Hepatocyte (in vitro differentiated cells): ENCODE measurements at places on chromosomes 7 and 10.
A peak's percentile ranks its signal among the peaks of the same experiment; 100 is the strongest.

- H3K4me1 ChIP-seq: peaks cover 36% of the 10 kb centered on the region
- no peaks in the 10 kb centered on the region for H3K27me3 ChIP-seq
- H3K36me3 ChIP-seq: no peaks in the 10 kb centered on the region
- no peak for DNase-seq
Measured at GRCh38 chr10:77907900-77908717, 18.4 kb downstream of the DLG5 start.

DNA sequence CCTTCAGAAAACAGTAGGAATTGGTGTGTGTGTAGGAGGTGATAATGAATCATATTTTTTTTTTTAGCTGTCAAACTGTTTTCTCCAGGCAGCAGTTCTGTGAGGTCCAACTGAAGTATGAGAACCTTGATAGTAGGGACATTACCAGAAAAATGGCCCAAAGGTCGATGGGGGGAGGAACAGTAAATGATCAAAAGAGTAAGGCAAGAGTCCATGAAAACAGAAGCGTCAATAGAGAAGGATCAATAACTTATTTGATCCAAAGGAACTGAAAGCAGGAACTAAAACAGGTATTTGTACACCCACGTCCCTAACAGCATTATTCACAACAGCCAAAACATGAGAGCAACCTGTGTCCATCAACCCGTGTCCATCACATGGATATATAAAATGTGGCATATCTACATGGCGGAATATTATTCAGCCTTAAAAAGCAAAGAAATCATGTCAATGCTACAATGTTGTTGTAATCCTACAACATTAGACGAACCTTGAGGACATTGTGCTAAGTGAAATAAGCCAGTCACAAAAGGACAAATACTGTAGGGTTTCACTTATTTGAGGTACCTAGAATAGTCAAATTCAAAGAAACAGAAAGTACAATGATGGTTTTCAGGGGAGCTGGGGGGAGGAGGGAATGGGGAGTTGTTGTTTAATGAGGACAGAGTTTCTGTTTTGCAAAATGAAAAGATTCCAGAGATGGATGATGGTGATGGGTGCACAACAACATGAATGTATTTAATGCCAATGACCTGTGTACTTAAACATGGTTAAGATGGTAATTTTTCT is 214.0 kb upstream of the KLF14 start:
- no peak for DNase-seq
- H3K4me1 ChIP-seq: no peaks in the 10 kb centered on the region
- H3K27ac ChIP-seq: no peak overlapping the region
- no peaks in the 10 kb centered on the region for H3K36me3 ChIP-seq
- no peak overlapping the region for H3K4me3 ChIP-seq
- no peaks in the 10 kb centered on the region for H3K27me3 ChIP-seq

DNA sequence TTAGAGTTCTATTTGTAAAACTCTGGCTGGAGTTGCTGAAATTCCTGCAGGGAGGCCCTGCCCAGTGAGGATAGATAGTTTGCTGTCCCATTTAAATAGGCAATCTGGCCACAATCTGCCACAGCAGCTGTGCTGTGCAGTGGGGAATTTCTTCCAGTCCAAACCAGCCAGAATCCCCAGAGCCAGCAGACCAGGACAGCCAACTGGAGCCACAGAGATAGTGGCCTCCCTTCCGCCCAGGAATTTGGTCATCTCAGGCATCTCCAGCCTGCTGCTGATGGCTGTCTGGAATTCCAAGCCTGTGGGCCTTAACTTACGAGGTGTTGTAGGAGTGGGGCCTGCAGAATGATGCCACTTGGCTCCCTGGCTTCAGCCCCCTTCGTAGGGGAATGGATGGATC is 643.4 kb downstream of the DNAJB9 start:
- H3K27me3 ChIP-seq: no peaks in the 10 kb centered on the region
- no peaks in the 10 kb centered on the region for H3K4me1 ChIP-seq
- H3K4me3 ChIP-seq: no peak overlapping the region
- H3K27ac ChIP-seq: no peak overlapping the region

GRCh38 chr7:49513911-49514310 is 259.5 kb upstream of the VWC2 start:
- H3K4me1 ChIP-seq: no peaks in the 10 kb centered on the region
- no peak overlapping the region for H3K4me3 ChIP-seq
- DNase-seq: no peak
- H3K27ac ChIP-seq: no peak overlapping the region
- H3K27me3 ChIP-seq: no peaks in the 10 kb centered on the region
- H3K36me3 ChIP-seq: no peaks in the 10 kb centered on the region

GRCh38 chr7:144725070-144725469 is 110.8 kb downstream of the TPK1 start:
- no peaks in the 10 kb centered on the region for H3K4me1 ChIP-seq
- no peaks in the 10 kb centered on the region for H3K36me3 ChIP-seq
- DNase-seq: no peak
- no peak overlapping the region for H3K27ac ChIP-seq
- no peak overlapping the region for H3K4me3 ChIP-seq

- H3K4me1 ChIP-seq: peaks cover 7% of the 10 kb centered on the region
- no peak overlapping the region for H3K4me3 ChIP-seq
- no peak overlapping the region for H3K27ac ChIP-seq
- H3K27me3 ChIP-seq: no peaks in the 10 kb centered on the region
- no peaks in the 10 kb centered on the region for H3K36me3 ChIP-seq
Measured at GRCh38 chr7:100132697-100133151, 6.0 kb downstream of the MBLAC1 start.

- no peak overlapping the region for H3K27ac ChIP-seq
- H3K36me3 ChIP-seq: no peaks in the 10 kb centered on the region
- H3K4me3 ChIP-seq: no peak overlapping the region
- no peaks in the 10 kb centered on the region for H3K4me1 ChIP-seq
Measured at GRCh38 chr7:136234040-136234439, 256.9 kb upstream of the MTPN start.

DNA sequence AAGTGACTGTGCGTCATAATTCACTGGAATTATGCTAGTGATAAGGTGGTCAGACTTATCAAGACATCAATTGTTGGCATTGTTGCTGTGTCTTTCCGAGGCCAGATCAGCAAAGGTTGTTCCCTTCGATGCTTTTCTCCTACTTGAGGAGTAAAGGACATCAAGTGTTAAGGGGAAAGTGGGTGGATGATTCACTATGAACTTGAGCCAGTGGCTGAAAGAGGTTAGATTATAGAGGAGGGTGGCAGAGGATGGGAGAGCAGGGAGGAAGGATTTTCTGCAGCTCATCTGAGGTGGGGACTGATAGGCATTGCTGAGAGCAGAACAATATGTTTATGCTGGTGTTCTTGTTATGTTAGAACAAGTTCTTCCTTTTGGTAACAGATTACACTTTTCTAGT is 131.4 kb upstream of the AGR3 start:
- no peaks in the 10 kb centered on the region for H3K36me3 ChIP-seq
- no peak overlapping the region for H3K4me3 ChIP-seq
- DNase-seq: no peak
- H3K27ac ChIP-seq: no peak overlapping the region
- no peaks in the 10 kb centered on the region for H3K27me3 ChIP-seq

DNA sequence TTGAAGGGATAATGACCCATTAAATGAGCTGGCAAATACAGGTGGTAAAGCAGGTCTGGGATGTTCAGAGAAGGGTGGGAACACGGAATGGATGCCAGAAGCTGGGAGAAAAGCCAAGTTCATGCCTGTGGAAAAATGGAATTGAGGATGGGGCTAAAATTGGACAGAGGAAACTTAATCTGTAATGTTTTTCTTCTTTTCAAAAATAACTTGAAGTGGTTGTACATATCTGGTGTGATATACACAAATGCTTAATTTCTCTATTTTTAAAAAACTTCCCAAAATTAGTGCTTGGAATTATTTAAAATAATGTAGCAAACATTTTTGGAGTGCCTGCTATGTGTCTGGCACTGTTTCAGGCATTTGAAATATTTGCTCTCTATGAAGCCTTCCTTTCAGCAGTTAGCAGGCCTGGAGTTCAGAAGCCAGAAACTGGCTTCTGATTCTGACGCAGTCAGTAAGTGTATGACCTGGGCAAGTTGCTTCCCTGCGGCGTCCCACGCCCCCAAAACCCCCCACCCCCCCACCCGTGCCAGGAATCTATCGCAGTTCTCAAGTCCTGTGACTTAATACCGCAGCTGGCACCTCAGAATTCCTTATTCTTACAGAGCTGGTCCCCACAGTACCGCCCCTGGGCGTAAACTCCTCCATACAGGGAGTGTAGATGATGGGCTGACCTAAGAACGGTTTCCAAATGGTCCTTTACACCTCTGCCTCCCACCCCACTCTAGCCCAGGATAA is 828 bp upstream of the MALSU1 start:
- peaks cover 17% of the 10 kb centered on the region for H3K4me1 ChIP-seq
- H3K36me3 ChIP-seq: no peaks in the 10 kb centered on the region
- H3K27ac ChIP-seq: peak overlapping the region; percentile 87
- no peaks in the 10 kb centered on the region for H3K27me3 ChIP-seq
- peak overlapping the region; percentile 3 for H3K4me3 ChIP-seq
- no peak for DNase-seq

- peaks cover 26% of the 10 kb centered on the region for H3K4me1 ChIP-seq
- DNase-seq: no peak
- peaks cover 92% of the 10 kb centered on the region for H3K27me3 ChIP-seq
Measured at GRCh38 chr7:27163288-27164044, 1.9 kb downstream of the HOXA9 start.

GRCh38 chr7:19971956-19972355 is 198.5 kb upstream of the TMEM196 start:
- no peaks in the 10 kb centered on the region for H3K4me1 ChIP-seq
- H3K27ac ChIP-seq: no peak overlapping the region
- H3K27me3 ChIP-seq: no peaks in the 10 kb centered on the region
- H3K4me3 ChIP-seq: no peak overlapping the region
- H3K36me3 ChIP-seq: no peaks in the 10 kb centered on the region
- DNase-seq: no peak

- H3K4me1 ChIP-seq: no peaks in the 10 kb centered on the region
- no peak overlapping the region for H3K4me3 ChIP-seq
- no peaks in the 10 kb centered on the region for H3K36me3 ChIP-seq
- no peaks in the 10 kb centered on the region for H3K27me3 ChIP-seq
- DNase-seq: no peak
Measured at GRCh38 chr7:48691788-48692187, 232.6 kb upstream of the CDC14C start.

DNA sequence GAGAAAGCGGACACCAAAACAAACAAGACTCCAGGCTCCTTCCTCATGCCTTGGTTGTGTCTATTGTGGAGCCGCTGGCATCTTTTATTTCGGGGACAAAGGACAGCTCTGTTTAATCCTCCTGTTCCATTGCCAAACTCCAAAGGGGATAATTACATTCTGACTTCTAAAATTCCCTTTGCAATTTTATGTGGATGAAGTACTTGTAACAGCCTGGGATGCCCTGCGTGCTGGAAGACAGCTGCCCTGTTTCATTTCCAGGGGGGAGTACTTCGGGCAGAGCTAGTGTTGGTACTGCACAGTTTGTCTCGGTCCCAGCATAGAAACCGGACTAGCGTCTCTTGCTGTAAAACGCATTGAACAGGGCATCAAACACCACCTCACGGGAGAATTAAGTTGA is 90.9 kb downstream of the BAMBI start:
- no peak overlapping the region for H3K4me3 ChIP-seq
- no peak for DNase-seq
- H3K27me3 ChIP-seq: no peaks in the 10 kb centered on the region

- no peak for DNase-seq
- H3K36me3 ChIP-seq: peaks cover 3% of the 10 kb centered on the region
- no peaks in the 10 kb centered on the region for H3K4me1 ChIP-seq
- H3K4me3 ChIP-seq: no peak overlapping the region
- H3K27me3 ChIP-seq: no peaks in the 10 kb centered on the region
Measured at GRCh38 chr10:38038107-38038931, 27.8 kb downstream of the ZNF33A start.

DNA sequence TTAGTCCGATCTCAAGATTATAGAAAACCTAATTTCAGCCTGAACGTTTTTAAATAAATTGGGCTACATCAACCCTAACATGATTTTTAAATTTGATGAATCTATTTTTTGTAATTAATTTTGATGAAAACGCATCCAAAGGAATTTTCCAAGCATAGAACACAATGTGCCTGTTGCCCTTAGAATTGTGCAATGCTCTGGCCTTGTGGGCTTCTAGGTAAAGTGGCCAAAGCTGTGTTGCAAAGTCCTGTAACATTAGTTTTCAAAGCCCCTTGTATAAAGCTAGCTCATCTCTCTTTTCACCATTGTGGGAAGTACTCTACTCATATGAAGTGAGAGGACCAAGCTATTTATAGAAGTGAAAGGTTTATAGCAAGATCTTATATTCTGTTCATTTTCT is 138.4 kb upstream of the PRPS1L1 start:
- no peaks in the 10 kb centered on the region for H3K27me3 ChIP-seq
- no peaks in the 10 kb centered on the region for H3K36me3 ChIP-seq
- peaks cover 7% of the 10 kb centered on the region for H3K4me1 ChIP-seq
- no peak overlapping the region for H3K4me3 ChIP-seq

- H3K27me3 ChIP-seq: no peaks in the 10 kb centered on the region
- H3K4me1 ChIP-seq: no peaks in the 10 kb centered on the region
- H3K36me3 ChIP-seq: no peaks in the 10 kb centered on the region
- H3K4me3 ChIP-seq: no peak overlapping the region
- H3K27ac ChIP-seq: no peak overlapping the region
Measured at GRCh38 chr7:2873146-2873545, 29.0 kb upstream of the GNA12 start.

- no peak overlapping the region for H3K4me3 ChIP-seq
- H3K27me3 ChIP-seq: no peaks in the 10 kb centered on the region
- peaks cover 11% of the 10 kb centered on the region for H3K4me1 ChIP-seq
- DNase-seq: peak; percentile 15
- H3K27ac ChIP-seq: peak overlapping the region; percentile 22
- no peaks in the 10 kb centered on the region for H3K36me3 ChIP-seq
Measured at GRCh38 chr7:101631224-101631714, 2.2 kb upstream of the MYL10 start.

DNA sequence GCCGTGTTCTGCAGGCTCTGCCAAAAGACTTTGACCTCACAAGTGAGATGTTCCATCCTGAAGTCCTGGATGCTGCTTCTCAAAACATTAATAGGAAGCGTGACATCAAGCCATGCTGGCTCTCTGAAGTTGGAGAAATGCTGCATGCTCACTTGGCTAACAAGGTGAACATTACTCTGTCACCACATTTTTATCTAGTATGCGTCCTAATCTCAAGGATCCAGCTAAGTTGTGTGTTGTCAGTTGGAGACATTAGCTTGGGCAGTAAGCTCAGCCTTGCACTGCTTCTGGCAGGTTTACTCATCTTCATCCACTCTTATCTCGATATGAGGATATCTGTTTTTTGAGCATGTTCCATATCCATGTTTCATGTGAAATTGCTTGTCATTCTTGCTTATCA is 165.2 kb downstream of the SDK1 start:
- no peak overlapping the region for H3K27ac ChIP-seq
- no peaks in the 10 kb centered on the region for H3K27me3 ChIP-seq
- DNase-seq: no peak
- H3K4me1 ChIP-seq: no peaks in the 10 kb centered on the region
- no peak overlapping the region for H3K4me3 ChIP-seq

GRCh38 chr10:45532480-45532879 is 140.1 kb downstream of the ZFAND4 start:
- no peaks in the 10 kb centered on the region for H3K27me3 ChIP-seq
- no peaks in the 10 kb centered on the region for H3K4me1 ChIP-seq
- no peak for DNase-seq
